NCI-H2171 (cell line): ENCODE measurements at places on chromosomes 2 and 18.
A peak's percentile ranks its signal among the peaks of the same experiment; 100 is the strongest.

DNA sequence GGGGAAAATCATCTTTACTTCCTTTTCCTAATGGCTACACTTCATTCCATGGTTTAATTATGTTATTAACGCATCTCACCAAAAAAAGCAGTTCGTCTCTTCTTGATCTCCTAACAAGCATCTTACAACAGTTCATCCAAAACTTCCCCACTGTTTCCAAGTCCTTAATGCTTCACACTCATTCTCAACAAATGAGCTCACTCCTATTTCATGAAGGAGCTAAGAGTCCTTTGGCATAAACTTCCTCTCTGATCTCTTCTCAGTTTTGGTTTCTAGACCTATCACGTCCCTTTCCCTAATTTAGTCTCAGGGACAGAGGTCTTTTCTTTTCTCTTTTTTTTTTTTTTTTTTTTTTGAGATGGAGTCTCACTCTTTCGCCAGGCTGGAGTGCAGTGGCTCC is 205.9 kb upstream of the SLC39A10 start:
- no peak for DNase-seq

DNA sequence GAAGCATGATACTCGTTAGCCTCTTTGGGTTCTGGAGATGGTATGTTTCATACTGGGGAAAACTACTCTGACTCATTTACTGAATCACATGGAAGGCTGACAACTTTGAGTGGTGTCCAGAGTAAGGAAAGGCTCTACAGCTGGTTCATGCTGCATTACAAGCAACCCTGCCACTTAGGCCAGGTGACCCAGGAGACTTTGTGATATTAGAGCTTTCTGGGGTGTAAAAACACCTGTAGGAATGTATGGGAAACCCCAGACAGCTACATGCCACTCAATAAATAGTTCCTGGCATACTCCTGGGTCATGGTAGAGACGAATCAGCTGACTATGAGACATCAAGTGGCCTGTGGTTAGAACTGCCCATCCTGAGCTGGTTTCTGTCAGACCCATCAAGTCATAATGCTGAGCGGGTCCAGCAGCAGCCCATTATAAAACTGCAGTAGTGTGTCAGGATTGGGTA is 21.3 kb upstream of the TCF7L1 start:
- no peak for DNase-seq

GRCh38 chr2:133644846-133645245 is 76.6 kb upstream of the NCKAP5 start:
- no peak for DNase-seq

DNA sequence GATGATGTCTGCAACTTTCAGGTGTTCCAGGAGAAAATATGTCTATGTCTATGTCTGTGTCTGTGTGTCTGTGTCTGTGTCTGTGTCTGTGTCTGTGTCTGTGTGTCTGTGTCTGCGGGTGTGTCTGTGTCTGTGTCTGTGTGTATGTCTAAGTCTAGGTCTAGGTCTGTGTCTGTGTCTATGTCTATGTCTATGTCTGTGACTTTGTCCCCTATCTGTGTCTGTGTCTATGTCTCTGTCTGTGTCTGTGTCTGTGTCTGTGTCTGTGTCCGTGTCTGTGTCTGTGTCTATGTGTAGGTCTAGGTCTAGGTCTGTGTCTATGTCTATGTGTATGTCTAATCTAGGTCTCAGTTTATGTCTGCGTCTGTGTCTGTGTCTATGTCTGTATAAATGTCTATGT is 10.5 kb downstream of the IL1R2 start:
- no peak for DNase-seq

- peak; percentile 43 for DNase-seq
Measured at GRCh38 chr2:241774419-241775222, 2.0 kb upstream of the GAL3ST2 start.

- no peak for DNase-seq
Measured at GRCh38 chr18:35949090-35949489, 23.4 kb upstream of the RMP24 start.

- no peak for DNase-seq
Measured at GRCh38 chr18:7877609-7878008, 310.5 kb downstream of the PTPRM start.

- no peak for DNase-seq
Measured at GRCh38 chr2:152571048-152571766, 146.1 kb downstream of the PRPF40A start.

DNA sequence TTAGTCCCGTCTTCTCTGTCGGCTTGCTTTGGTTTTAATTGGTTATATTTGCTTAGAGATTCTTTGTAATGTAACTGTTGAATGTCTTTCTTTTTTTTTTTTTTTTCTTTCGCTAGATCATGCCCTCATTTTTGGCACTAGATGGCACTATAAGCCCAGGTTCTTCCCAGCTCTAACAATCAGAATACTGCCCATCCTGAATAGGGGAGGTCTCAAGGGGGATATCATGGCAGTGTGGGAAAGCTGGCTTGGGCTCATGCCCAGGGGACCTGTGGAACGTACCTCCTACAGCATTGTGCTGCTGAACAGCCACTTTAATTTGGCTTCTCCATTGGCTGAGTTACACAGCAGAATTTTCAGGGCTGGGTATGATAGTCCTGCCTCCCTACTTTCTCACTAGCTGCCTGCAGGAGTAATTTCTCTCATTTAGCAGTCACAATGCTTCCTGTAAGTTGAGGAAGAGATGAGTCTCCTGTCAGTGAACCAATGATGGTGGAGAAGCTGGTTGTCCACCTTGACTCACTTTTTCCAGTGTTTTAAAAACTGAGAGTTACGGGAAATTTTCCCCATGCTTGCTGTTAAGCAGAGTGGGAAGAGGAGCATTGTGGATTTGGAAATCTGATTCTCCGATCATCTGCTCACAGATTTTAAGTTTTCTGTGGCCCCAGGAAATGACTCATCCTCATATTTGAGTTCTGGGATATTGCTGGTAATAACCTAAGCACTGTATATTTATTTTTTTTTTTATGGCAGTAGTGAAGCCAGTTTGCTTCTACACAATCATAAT is 47.2 kb downstream of the RAD51AP2 start:
- DNase-seq: peak; percentile 74

DNA sequence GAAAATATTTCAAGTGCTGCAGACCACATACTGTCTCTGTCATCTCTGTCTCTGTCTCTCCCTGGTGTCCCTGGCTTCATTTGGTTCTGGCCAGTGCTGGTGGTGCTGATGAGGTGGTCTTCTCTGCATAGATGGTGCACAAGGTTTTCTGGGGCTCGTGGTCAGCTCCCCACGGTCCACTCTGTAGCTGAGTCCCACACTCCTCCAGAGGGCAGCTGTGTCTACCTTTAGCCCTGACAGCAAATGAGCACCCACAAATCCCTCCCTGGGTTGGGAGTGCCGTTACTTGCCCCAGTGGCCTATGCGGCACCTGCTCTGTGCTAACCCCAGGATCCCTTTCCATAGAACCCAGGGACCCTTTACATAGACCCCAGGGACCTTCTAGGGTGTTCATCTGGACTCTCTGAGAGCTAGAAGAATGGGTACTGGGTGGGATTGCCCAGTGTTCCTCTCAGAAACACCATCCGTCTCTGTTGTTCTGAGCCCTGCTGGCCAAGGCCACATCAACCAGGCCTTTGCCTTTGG is 129.3 kb downstream of the CAPN13 start:
- no peak for DNase-seq

DNA sequence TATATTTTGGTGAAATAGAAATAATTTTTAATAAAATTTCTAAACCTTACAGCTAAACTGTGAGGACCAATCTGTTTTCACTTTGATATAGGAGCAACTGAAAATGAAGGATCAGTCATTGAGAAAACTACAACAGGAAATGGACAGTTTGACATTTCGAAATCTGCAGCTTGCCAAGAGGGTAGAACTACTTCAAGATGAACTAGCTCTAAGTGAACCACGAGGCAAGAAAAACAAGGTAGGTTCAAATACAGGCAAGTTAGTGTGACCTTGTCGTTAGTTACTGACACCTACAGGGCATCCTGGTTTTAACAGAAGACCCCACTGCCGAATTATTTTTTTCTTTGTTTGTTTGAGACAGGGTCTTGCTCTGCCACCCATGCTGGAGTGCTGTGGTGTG is 75.5 kb upstream of the STON1 start:
- no peak for DNase-seq

DNA sequence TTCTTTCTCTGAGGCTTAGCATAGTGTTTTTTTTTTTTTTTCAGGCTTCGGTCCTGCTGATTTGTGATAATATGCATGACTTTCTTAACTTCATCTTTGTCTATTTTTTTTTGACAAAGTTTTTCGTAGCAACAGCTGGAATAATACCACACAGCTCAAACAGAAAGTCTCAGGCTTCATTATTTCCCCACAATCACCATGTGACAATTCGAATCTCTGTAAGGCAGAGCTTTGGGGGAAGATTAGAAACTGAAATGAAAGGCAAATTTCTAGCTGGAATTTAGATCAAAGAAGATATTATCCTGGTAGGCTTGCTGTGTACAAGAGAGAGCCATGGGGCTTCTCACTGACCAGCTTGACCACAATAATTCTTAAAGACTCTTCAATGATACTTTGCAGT is 12.2 kb upstream of the CD28 start:
- no peak for DNase-seq

GRCh38 chr18:48683197-48683596 is 144.4 kb downstream of the CTIF start:
- DNase-seq: no peak

GRCh38 chr2:178870703-178871102 is 63.5 kb upstream of the TTN start:
- no peak for DNase-seq

DNA sequence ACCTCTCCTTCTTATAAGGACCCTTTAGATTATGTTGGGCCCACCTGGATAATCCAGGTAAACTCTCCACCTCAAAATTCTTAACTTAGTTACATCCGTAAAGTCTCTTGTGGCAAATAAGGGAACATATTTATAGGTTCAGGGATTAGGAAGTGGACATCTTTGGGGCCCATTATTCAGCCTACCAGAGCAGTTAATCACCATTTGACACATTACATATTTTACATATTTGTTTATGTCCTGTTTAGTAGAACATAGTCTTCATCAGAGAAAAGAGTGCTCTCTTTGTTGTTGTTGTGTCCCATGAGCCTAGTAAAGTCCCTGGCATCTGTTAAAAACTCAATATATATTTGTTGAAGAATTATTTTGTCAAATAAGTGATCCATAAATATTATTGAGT is 134.0 kb upstream of the SPATS2L start:
- no peak for DNase-seq

GRCh38 chr2:97798416-97798815 is 85.0 kb downstream of the ZAP70 start:
- no peak for DNase-seq

GRCh38 chr18:34493566-34494358 is 216.3 kb upstream of the DTNA start:
- DNase-seq: peak; percentile 63

- no peak for DNase-seq
Measured at GRCh38 chr2:156472686-156473085, 36.5 kb downstream of the GPD2 start.

GRCh38 chr2:164651361-164651760 is 30.1 kb upstream of the GRB14 start:
- DNase-seq: no peak

DNA sequence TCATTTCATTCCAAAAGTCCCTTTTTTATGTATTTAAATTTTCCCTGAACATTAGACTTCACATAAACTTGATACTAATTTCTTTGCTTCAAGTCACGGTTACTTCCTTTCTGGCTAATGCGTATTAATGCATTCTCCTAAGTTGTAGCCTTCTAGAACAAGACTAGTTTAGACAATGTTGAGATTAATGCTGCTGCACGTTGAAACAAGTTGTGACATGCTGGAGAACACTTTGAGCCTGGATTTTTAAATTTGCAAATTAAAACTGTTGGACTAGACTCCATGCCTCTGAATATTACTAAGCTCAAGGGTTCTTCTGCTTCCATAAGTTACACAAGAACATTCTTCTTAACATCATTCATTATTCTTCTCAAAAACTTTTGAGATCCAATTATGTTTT is 29.1 kb downstream of the ID2 start:
- DNase-seq: no peak

GRCh38 chr2:216340280-216340631 is 32.0 kb downstream of the MARCHF4 start:
- no peak for DNase-seq

DNA sequence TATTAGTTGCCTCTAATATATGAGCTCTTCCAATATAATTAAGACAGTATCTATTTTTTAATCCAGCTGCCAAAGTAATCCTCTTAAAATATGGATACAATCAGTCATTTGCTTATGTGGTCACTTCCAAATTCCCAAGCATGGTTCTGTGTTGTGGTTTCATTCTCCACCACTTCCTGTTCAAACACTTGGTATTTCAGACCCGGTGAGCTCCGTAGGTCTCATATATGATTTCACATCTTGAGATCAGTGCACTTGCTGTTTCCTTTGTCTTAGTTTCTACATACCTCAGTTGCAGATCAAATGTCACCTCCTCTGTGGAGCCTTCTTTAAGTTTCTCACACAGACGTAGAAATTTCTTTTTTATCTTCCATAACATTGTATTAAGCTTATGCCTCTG is 254.2 kb downstream of the KCNS3 start:
- DNase-seq: no peak

GRCh38 chr2:168156661-168157060 is 90.7 kb downstream of the STK39 start:
- DNase-seq: no peak
